ENCODE measurements at places on chromosomes 5 and 9.

DNA sequence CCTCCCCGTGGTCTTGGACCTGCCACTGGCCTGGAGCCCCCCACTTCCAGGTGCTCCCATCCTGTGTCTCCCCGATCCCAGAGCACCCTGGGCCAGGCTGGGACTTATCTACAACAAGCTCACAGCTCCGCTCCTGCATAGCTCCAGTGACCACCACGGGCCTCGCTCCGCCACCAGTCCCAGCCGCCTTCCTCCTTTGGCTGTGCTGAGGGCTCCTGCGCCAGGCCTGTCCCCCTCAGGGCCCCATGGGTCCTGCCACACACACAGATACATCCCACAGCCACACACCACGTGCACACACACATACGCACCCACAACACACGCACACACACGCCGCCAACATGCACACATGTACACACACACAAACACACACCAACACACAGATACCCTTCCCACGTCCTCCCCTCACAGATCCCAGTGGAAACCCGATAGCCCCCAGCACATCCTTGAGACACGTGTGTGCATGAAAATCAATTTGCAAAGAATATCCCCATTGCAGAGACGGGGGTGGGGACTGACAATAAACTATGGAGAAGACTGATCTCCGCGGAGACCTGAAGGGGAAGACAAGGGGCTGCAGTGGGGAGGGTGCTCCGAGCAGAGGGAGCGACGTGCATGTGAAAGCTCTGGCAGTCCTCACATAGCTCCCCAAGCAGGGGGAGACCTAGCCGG, 18.5 kb upstream of the LAMC3 start:
- DNase-seq, result no peak

DNA sequence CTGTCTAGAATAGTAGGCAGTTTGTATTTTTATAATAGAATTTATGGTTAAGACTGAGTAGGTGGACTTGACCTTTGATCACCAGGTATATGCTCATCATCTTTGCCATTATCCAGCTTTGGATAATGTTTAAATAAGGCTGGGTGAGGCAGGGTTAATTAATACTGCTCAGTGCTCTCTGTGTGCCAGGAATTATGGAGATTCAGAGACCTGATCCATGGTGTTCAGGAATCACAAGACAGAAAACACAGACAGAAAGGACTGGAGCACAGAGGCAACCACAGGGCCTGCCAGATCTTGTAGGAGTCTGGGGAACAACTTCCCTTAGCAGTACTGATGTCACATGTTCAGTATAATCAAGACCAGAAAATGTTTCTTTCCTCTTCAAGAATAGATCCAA, 186.3 kb upstream of the ADCY2 start:
- no peak for DNase-seq

DNA sequence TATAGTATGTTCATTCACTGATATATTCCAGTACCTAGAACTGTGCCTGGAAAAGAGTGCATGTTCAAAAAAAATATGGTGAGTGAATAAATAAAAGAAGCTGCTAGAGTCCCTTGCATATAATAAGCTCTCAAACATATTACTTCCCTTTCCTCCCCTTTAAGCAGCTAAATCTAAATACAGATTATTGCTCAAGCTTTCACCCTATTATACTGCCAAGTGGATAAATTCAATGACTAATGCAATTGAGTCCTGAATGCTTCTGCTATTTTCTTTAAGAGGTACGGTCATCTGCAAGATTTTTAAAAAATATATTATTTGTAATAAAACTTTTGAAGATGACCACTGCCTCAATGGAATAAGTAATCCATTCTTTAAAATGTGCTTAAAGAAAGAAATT, 248.4 kb downstream of the PLK2 start:
- no peak for DNase-seq

DNA sequence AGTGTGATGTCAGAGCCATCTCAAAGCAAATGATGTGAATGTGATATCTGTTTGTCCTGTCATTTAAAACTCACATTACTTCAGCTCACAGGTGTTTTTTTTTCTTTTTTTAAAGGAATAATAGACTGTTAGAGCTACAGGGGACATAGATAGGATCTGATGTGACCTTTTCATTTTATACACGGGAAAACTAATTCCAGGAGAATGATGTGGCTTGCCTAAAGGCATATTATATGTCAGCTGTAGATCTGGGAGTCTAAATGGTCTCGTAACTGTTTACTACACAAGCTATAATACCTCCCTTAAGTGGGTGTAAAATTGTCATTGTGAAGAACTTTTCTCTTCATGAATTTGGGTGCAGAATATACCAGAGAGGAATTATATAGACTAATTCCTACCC, 2.0 kb downstream of the NMUR2 start:
- no peak for DNase-seq

DNA sequence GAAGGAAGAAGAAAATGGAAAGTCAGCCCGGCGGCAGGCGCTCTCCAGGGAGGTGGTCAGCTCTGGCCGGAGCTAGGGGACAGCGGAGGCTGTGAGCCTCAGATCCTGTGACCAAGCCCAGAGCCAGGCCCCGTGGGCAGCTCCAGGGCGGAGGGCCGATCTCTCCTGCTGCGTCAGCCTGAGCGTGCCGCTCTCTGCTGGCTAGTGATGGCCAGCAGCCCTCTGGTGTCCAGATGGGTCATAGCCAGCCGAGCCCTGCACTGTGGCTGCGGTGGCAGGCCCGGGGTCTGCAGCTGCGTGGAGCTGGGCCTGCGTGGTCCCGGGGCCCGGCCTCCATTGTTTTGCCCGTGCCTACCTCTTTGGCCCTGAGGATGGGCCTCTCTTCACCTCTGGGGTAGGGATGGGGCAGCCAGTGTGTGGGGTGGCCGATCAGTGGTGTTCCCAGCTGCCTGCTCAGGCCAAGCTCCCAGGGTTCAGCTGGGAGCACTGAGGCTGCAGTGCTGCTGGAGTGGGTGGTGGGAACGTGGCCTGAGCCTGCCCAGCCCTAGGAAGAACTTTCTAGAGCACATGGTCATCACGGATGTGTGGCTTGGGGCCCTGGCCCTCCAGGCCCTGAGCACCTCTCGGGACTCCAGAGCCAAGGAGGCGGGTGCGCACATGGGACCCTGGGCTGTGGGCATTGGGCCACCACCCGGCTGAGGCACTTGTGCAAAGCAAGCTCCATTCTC, 17.1 kb upstream of the NRARP start:
- no peak for DNase-seq

GRCh38 chr9:93364734-93365426, 86.6 kb upstream of the FAM120A start:
- no peak for DNase-seq

DNA sequence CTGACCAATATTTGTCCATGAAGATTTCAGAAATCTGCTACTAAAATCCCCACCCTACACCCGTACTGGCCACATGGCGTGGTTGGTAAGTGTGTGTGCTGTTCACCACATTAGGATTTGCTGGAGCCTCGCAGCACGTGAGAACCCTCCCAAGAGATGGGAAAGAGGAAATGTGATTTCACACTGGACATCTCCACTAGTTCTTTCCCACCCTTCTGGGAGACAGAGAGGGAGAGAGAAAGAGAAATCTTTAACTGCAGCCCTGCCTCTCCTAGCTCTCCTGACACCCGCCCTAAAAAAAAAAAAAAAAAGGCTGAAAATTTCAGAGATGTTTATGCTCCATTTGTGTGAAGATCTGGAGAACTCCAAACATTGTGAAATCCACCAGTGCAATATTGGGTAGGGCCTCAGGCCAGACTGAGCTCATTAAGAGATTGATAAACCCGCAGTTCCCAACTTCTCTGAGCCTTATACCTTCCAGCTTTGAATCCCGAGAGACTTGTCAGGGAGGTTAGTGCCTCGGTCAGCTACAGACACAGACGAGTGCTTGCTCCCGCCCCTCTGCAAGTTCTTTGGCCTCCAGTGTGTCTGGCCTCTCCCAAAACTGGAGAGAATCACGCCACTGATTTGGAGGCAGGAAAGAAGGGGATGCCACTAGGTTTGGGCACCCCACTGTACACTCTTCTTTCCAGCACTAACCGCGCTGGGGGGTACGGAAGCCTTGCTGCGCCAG, 1.9 kb downstream of the SPRY4 start:
- no peak for DNase-seq

DNA sequence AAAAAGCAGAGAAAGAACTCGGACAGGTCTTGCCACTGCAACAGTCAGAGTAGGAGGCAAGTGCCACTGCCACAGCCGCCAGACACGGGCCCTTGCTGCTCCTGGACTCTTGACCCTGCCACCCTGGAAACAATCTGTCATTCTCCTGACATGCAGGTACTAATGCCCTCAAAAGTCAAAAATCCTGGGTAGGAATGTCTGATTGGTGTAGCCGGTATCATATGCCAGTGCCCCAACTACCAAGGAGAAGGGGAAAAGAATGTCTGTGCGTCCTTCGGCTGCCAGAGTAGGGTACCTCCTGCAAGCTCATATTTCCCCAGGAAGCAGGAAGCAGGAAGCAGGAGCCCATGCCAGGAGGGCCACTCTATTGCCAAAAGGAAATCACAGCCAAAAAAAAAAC, 30.5 kb upstream of the F2RL1 start:
- DNase-seq, result no peak
